ENCODE measurements at places on chromosomes 1 and 21. TPM values are rescaled to one million over a fixed set of nuclear protein-coding genes. Genes with fewer than 3 reads are reported as not detected.

DNA sequence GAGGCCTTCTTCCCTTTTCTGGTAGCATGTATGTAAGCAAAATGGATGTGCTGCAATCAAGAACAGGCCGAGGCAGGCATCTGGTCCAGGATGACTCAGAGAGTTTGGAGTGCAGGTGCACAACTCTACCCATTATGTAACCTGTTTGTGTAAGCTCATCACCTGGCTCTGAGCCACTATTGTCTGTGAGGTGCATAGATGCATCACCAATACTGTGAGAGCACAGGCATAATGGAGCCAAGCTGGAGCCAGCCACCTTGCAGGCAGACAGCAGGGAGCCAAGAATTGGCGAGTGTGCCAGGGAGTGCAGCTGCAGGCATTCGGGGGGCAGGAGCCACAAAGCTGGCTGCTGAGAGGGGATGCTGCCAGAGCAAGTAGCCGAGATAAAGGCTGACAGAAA lies 549.9 kb upstream of the RGS18 start:
- H3K4me3 ChIP-seq: no peak overlapping the region
- H3K4me1 ChIP-seq: no peaks in the 10 kb centered on the region
- no peak overlapping the region for H3K27ac ChIP-seq
- no peak for ATAC-seq

- no peaks in the 10 kb centered on the region for H3K36me3 ChIP-seq
- no peak for ATAC-seq
- H3K27ac ChIP-seq: peak overlapping the region; percentile 44
- no peaks in the 10 kb centered on the region for H3K27me3 ChIP-seq
- no peak overlapping the region for H3K4me3 ChIP-seq
These were observed 25.8 kb downstream of the CDC7 start for GRCh38 chr1:91526496-91526895.

CYP4A22 gene
- 0.27 TPM for total RNA-seq

GRCh38 chr1:49340576-49340975 lies 563.9 kb upstream of the BEND5 start:
- no peaks in the 10 kb centered on the region for H3K27me3 ChIP-seq

DNA sequence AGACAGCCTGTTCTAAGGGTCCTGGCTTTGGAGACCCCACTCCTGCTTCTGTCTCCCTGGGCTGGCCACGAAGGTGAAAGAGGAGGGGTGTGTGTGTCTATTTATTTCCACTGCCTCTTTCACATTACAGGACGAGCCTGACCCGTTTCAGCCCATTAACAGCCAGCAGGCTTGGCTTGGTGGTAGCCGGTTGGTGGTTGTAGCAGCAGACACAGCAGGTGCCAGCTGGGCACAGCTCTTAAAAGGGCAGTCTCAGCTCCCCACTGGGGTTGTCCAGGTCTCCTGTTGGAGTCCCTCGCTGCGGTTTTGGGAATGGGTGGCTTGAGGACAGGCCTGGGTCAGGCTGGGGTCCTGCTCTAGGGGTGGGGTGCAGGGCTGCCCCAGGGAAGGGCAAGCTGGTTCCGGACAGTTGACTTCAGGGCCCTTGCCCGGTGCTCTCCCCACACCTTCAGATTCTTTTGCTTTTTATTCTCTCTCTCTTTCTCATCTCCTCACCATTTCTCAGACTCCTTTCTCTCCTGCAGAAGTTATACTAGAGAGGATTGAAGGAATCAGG lies 84.6 kb downstream of the ACTL8 start:
- H3K4me3 ChIP-seq: no peak overlapping the region
- H3K4me1 ChIP-seq: no peaks in the 10 kb centered on the region
- no peak overlapping the region for H3K27ac ChIP-seq
- H3K27me3 ChIP-seq: peaks cover 67% of the 10 kb centered on the region

GRCh38 chr1:63454269-63454668 lies 68.8 kb downstream of the ITGB3BP start:
- no peak for ATAC-seq
- no peak overlapping the region for H3K27ac ChIP-seq
- no peaks in the 10 kb centered on the region for H3K4me1 ChIP-seq
- H3K4me3 ChIP-seq: no peak overlapping the region
- H3K36me3 ChIP-seq: no peaks in the 10 kb centered on the region
- no peaks in the 10 kb centered on the region for H3K27me3 ChIP-seq

CD5L gene
- not detected for total RNA-seq

DNA sequence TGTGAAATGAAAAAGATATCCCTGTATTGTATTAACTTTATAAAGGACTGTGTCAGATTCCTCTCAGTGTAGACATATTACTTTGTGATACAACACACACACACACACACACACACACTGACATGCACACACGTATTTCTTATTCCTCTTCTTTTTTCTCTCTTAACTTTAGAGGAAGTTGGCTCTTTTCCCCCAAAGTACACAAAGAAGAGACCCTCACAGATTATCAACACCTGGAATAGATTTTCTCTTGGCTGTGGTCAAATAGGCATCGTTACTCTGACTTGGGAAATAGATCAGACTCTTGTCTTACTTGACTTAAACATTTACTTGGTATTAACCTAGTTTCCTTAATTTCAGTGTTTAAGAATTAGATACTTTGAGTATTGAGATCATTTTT lies 792.8 kb downstream of the ADGRL2 start:
- no peaks in the 10 kb centered on the region for H3K4me1 ChIP-seq
- no peak overlapping the region for H3K4me3 ChIP-seq
- H3K27ac ChIP-seq: no peak overlapping the region
- H3K27me3 ChIP-seq: no peaks in the 10 kb centered on the region
- ATAC-seq: no peak
- no peaks in the 10 kb centered on the region for H3K36me3 ChIP-seq

AMY1C gene
- total RNA-seq: not detected

DNA sequence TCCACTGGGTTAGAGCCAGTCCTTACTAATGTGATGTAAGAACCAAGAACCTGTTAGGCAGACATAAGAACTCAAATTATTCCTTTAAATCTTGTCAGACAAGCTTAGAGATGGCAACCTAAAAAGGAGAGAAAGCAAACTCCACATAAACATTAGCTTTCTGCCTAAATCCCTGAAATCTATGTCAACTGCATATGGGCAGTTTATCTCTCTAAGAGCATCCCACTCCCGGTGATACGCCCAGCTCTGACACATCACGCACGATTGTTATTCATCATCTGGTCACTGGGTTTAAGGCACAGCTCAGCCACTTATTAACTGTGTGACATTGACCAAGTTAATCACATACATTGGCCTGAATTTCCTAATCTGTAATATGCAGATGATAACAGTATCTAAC lies 323.7 kb downstream of the HHIPL2 start:
- no peaks in the 10 kb centered on the region for H3K36me3 ChIP-seq
- no peak for ATAC-seq
- H3K4me1 ChIP-seq: peaks cover 2% of the 10 kb centered on the region
- H3K27ac ChIP-seq: no peak overlapping the region
- no peak overlapping the region for H3K4me3 ChIP-seq

DNA sequence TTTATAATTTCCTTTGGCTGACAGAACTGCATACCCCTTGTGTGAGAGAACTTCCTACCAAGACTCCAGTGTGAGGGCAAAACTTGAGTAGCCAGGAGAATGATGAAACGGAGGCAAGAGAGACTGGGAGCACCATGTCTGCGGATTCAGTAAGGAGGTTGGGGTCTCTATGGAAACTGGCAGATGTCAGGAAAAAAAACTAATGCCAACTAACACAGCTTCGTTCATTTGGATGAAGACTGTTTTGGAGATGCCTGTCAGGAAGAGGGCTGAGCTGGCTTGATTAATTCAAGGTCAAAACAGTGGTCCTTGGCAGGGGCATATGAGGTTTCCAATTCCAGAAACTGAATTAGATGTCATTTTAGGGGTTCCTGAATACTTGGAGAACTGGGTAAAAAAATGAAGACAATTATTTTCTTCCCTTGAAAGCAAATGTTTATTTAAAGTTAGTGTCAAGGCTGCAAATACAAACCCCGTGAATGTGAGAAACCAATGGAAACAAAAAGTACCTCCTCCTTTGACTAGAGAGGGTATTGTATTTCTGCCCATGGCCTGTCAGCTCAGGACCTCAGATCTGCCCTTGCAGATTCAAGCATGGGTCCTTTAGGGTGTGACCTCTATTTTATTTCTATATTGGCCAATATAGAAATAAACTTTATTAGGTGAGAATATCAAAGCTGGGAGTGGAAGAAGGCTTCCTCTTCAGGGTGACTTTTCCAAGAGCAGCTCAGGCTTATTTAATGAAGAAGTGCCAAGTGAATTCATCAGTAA lies 110.5 kb downstream of the MAST2 start:
- H3K4me3 ChIP-seq: peak overlapping the region; percentile 19
- no peaks in the 10 kb centered on the region for H3K27me3 ChIP-seq
- ATAC-seq: peak; percentile 21
- peaks cover 20% of the 10 kb centered on the region for H3K4me1 ChIP-seq
- H3K36me3 ChIP-seq: no peaks in the 10 kb centered on the region
- peak overlapping the region; percentile 98 for H3K27ac ChIP-seq

DNA sequence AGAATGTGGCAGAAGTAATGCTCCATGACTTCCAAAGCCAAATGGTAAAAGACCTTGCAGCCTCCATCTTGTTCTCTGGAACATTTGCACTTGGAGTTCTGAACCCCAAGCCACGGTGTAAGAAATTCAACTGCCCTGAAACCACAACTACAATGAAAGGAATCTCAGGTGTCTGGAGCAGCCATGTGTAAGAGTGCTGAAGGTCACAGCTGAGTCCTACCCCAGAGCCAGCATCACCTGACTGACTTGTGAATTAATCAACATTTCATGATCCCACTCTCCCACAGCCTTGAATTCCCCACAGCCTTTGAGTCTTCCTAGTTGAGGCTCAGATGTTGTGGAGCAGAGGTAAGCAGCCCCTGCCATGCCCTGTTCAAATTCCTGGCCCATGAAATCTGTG lies 192.8 kb upstream of the CAMK1G start:
- H3K4me1 ChIP-seq: no peaks in the 10 kb centered on the region
- H3K4me3 ChIP-seq: no peak overlapping the region
- no peak overlapping the region for H3K27ac ChIP-seq

- no peak for ATAC-seq
- H3K36me3 ChIP-seq: no peaks in the 10 kb centered on the region
- H3K4me3 ChIP-seq: no peak overlapping the region
- no peaks in the 10 kb centered on the region for H3K27me3 ChIP-seq
These were observed 53.3 kb downstream of the SPEN start for GRCh38 chr1:15900662-15901279.

ADAMTS1 gene
- 74.4 TPM for total RNA-seq

OPRD1 gene
- total RNA-seq: 0.08 TPM

DNA sequence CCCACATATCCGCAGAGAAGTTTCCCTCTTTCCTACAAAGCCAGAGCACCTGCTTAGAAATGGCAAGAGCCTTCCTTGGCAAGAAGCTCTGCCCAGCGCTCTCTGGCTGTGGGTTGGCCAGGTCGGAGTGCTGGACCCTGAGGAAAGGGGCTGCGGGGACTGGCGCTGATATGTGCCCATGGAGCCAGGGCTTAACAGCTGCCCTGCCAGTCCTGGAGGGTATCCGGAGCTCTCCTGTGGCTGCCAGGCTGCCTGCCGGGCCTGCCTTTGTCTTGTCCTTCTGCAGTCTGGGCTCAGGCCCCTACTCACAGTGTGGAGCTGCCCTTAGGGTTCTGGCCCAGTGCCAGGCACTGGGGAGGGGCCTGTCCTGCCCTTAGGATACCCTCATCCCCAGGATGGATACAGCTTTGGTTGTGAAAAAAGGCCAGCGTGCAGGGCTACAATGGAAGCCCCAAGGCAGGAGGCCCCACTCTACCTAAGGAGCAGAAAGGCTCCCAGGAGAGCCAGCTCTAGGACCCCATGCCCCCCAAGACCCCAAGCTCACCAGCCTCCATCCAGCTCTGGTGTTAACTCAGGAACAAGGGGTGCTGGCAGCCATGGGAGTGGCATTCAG lies 43.4 kb downstream of the KIAA1614 start:
- peak overlapping the region; percentile 82 for H3K27ac ChIP-seq
- H3K36me3 ChIP-seq: no peaks in the 10 kb centered on the region

PEA15 gene
- total RNA-seq: 325 TPM
